Stimulated activated memory B cell treated with anti-CD40 and anti-IgM and Interleukin-4, amounts not matched to agents 10 μg/mL and 1 μg/mL and 100 μg/mL, for 72 hours (primary cell): ENCODE measurements at places on chromosomes 6 and 20.

DNA sequence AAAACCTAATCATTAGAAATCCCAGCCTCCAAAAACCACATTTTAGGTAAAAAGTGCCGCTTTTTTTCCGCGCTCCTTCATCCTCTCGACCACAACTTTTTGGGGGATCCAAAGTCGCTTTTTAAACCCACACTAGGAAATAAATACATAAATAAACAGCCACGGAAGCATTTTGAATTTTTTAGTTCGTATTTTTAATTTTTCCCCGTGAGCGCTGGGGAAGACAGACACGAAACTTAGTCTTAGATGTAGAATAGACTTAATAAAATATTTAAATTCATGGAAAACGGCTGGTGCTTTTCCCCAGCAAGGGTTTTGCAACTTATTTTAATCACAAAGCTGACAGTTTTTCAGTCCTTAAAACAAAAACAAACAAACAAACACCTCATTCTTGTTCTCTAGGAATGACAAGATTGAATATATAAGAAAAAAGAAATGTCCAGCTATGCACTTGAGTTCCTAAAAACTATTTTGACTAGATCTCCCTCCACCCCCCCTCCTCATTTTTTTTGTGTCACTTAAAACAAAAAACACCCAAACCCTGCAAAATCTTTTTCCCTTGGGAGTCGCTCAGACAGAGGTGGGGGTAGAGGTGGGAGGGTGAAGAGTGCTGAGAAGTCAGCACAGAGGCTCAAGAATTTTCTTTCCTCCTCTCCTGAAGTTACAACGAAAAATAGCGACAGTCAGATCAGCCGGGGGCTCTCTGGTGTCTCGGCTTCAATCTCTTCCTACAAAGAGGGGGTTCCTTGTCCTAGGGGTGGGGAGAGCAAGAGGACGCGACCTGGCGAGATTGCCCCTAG, 43.4 kb upstream of the SUPT3H start:
- no peak for ATAC-seq

DNA sequence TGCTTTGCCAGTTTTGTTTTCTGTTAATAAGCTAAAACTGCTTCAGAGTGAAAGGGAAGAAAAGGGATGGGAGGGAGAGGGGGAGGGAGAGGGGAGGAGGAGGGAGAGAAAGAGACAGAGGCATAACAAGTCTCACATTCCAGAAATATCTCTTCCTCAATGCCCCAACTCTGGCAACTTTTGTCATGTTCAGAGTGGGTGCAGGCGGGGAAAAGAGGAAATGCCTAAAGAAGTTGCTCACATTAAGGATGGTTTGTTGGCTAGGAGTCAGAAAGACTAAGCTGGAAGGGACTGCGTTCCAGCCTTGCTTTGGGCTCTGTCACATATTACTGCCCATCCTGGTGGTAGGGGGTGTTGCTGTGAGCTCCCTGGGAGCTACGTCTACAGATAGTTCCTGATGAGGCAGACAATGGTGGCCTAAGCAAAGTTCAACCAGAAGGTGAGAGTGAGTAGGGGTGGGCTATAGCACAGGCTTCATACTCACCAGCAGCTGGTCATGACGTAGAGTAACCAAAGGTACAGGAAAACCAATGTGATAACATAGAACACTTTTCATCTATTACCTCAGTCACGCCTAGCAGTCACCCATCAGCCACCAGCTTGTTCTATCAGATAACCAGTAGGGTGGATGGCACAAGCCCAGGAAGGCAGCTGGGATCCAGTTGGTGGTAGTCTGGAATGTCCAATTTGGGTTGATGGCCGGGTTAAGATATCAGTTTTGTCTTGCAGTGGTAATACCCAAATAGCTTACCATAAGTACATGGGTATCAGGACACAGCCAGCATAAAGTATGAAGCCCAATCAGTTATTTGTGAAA, 2.1 kb downstream of the TSPYL4 start:
- ATAC-seq: no peak

DNA sequence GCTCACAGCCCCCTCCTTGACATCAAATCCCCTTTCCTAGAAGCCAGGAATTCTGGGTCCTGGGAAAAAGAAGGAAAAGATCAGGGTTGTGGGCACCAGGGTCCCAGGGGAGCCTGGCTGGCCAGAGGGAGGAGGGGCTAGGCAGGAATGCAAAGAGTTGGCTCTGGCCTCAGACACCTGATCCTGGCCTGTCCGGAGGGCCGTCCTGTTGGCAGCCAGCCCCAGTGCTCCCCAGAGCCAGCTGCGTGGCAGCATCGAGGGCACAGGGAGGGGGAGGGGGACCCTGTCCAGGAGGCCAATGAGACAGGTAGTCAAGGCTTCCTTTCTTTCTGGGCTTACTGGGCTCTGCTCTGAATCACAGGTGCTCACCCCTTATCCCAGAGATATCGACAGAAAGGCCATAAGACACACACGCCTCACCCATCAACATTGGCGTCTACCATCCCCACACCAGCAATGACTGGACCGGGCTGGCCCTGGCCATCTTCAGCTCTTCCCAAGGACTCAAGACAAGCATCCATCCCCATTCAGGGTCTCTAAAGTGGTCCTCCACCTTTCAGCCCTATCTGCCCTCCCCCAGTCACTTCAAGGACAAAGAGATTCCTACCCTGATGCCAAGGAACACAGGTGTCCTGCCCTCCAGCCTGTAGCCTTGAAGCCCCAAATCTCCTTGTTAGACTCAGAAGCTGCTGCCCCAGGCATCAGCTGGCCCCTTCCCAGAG, 723 bp downstream of the COL11A2 start:
- no peak for ATAC-seq

- no peak for ATAC-seq
These were observed 149.1 kb upstream of the BEND3 start for GRCh38 chr6:107264357-107264840.

GRCh38 chr20:32920530-32921298, 62.0 kb downstream of the EFCAB8 start:
- ATAC-seq: no peak

- no peak for ATAC-seq
These were observed 1.8 kb downstream of the TCF21 start for GRCh38 chr6:133890711-133891148.
